ENCODE measurements at places on chromosomes 2 and 18.

- DNase-seq = no peak
Measured at GRCh38 chr2:13558368-13558767, 841.6 kb downstream of the TRIB2 start.

- no peak for DNase-seq
Measured at GRCh38 chr2:191048073-191048472, 34.1 kb upstream of the STAT1 start.

GRCh38 chr2:67500541-67500940 is 103.4 kb downstream of the ETAA1 start:
- DNase-seq = no peak

- no peak for DNase-seq
Measured at GRCh38 chr2:189440644-189440946, 679 bp upstream of the WDR75 start.

DNA sequence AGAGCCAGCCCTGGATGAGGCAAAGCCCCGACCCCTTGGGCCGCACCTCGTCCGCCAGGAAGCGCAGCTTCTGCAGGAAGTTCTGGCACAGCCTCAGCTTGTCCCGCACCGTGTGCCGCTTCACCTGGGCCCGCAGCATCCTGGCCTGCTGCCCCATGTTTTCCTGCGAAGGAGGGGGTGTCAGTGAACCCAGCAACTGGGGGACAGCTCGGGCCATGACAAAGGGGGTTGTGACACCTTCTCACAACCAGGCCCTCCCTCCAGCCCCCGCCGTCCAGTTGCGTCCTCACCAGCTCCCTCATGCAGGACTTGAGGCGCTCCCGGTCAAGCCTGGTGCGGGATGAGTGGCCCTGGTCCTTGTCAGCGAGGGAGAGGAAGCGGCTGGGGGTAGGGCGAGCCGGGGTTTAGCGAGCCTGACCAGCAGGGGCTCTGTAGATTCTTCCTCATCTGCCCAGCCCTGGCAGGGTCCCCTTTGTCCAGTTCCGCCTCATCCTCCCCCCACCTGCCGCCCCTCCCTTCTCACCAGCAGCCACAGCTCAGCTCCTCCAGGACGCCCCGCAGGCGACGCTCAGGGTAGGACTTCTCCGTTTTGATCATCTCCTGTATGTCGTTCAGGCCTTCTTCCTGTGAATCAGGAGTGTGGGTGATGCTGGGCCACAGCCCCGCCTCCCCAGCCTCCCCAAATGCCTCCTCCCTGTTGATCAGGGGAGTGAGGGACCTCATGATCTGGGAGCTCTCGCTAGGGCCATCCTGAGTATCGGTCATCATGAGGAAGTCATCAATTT is 606 bp downstream of the OTOF start:
- DNase-seq = no peak

- DNase-seq = no peak
Measured at GRCh38 chr2:219946021-219946420, 318.6 kb downstream of the SLC4A3 start.

DNA sequence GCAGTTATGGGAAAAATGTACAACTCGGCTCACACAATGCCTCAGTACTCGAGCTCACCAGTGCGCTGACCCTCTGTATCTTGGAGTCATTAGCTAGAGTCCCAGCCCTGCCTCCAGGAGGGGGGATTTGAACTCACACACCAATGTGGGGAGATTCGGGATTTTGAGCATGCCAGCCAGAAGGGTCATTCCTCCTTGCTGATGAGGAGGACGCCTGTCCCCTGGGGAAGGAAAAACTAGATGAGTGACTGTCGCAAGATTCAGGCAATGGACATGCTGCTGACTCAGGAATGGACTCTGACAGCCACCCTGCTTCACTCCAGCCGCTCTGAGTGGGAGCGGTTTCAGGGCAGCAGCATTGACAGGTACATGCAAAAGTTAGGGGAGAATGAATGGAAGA is 20.6 kb downstream of the FIGN start:
- no peak for DNase-seq

GRCh38 chr2:80529466-80530165 is 225.1 kb upstream of the LRRTM1 start:
- DNase-seq = no peak
